Esophagus mucosa (tissue), 1 donor: ENCODE measurements at places on chromosomes 6 and 20.
A peak's percentile ranks its signal among the peaks of the same experiment; 100 is the strongest.

GRCh38 chr20:63688228-63689045, 8.0 kb upstream of the TNFRSF6B start:
- ATAC-seq = no peak

- peak; percentile 40 for ATAC-seq
These were observed 41.5 kb downstream of the SH3BGRL2 start for GRCh38 chr6:79672631-79673111.

GRCh38 chr20:32209850-32210605, 2.3 kb downstream of the POFUT1 start:
- ATAC-seq = no peak

DNA sequence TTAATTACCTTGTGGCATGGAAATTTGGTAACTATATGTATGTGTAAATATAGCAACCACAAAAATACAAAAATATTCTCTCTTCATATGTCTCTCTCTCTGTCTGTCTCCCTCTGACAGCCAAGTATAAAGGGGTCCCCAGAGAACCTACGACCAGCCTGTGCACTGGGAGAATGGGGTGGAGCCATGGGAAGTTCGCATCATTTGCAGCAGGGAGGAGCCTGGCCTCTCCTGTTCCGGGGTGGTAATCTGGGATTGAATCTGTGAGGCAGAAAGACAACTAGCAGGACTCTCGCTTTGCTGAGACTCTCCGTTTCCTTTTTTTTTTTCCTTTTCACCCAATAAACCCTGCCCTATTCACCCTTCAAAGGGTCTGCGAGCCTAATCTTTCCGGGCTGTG, 1109.1 kb downstream of the HACE1 start:
- ATAC-seq = no peak

GRCh38 chr6:50602292-50602691, 111.0 kb upstream of the TFAP2D start:
- no peak for ATAC-seq

GRCh38 chr6:56510984-56511531, 131.6 kb downstream of the DST start:
- ATAC-seq = no peak

- ATAC-seq = no peak
These were observed 64.4 kb downstream of the CD40 start for GRCh38 chr20:46182276-46183200.

GRCh38 chr6:360349-360748, 31.2 kb upstream of the IRF4 start:
- no peak for ATAC-seq

DNA sequence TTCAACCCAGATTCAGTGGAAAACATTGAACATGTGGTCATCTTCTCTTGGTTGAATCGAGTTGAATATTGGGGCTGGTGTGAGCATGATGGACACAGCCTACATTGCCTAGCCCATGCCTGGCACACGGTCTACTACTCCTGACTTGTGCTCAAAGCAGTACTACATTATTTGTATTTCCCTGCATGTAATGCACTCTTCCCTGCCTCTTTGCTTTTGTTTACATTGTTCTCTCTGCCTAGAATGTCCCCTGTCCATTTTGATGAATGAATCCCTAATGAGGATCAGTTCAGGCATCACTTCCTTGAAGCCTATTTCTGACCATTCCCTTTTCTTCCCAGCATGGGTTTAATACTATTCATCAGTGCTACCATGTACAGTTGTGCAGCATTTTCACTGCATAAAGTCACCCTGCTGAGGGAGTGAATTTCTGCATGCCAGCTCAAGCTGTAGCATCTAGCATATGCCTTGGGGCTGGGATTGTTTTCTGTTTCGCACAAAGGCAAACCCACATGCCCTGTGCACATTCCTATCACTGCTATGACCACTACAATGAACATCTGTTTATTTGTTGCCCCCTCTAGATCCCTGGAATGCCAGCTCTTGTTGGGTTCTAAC, 75.3 kb upstream of the CCN6 start:
- no peak for ATAC-seq

GRCh38 chr6:37745748-37746147, 48.1 kb upstream of the MDGA1 start:
- ATAC-seq = no peak

DNA sequence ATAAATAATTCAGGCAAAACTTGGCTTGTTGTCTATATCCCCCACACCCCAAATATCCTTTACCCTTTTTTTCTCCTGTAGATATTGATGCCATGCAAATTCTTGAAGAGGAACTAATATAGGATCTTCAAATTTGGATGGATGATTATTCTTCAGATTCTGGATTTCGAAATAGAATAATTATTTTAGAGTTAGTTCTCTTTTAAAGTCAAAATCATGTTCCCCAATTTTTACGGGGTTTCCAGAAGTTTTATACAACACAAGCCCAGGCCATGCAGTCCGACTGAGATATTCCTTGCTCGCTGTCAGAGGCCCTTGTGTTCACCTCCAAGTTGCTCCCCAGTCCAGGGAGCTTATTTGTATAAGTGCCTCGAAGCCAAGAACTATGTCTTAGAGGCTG, 4.4 kb downstream of the PPIL6 start:
- no peak for ATAC-seq

- peak; percentile 89 for ATAC-seq
These were observed 204.9 kb downstream of the FOXA2 start for GRCh38 chr20:22379472-22379871.

GRCh38 chr20:13081877-13082276, 73.1 kb downstream of the SPTLC3 start:
- ATAC-seq = no peak

GRCh38 chr20:63932606-63933160, 23.5 kb downstream of the UCKL1 start:
- ATAC-seq = no peak

GRCh38 chr20:24146231-24146634, 157.7 kb upstream of the GGTLC1 start:
- ATAC-seq = no peak

DNA sequence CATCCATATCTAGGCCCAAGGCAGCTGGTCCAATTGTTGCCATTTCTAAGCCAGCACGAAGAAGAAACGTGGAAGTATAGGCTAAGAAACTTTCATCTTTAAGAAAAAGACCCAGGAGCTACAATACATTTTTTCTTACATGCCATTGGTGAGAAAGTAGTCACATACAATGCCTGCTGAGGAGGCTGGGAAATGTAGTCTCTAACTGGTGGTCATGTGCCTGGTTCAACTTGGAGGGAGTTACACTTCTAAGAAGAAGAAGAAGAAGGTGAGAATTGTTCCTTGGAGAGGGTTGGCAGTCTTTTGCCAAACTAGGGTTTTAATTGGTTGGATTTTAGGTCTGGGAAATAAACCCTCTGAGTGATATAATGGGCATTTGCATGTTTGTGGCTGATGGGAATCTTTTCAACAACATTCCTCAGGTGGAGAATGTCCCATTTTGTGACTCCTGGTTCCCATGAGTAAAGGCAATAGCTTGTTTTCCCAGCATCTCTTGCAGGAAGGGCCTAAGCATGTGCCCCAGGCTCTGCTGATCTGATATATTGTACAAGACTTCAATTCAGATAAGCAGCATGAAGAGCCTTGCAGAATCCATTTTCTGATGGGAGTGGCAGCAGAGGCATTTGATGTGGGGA, 47.0 kb upstream of the PREP start:
- no peak for ATAC-seq

DNA sequence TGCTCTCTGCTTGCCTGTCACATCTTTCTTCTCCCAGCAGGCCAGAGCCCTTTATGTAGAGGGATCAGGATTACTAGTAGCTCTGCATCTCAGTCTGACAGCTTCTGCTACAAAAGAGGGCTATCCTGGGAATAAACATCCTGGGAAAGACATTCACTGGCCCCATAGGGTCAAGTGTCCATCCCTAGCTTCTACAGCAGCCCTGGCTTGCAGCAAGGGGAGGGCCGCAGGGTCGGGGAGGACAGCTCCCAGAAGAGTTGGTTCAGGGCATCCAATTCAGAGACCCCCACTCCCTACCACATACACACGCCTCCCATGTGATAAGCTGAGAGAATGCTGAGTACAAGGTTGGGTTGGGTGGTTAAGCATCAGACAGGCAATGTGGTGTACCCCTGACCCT, 154.1 kb upstream of the PDE10A start:
- no peak for ATAC-seq

DNA sequence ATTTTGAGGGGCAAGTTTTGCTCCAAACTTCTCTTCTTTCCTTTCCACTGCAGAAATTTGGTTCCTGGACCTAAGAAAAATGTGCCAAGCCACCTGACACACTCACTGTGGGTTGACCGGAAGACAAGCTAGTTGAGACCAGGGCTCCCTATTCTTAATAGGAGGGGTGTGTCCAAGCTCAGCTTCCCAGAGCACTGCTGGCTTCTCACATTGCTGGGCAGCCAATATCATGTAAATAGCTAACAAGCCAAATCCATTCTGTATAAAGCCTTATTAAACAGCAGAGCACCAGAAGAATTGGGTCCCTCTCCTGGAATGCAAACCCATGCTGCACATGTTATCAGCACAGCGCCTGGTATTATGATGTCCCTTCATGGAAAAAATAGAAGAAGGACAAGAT, 17.0 kb upstream of the SAMD3 start:
- no peak for ATAC-seq

DNA sequence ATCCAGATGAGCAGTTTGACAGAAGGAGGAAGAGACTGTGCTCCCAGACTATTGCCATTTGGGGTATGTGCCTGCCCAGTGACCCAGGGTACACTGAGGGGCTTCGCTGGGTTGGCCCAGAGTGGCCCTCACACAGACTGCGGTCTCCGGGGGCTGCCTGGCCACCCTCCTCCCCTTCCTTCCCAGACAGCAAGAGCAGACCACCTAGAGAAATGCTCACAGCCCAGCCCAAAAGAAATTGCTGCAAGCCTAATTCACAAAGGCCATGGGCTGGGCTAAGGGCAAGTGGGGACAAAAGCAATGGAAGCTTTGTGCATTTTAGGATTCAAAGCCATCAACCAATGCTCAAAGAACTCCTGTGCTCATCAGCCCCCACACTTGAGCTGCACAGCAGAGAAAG, 277.6 kb downstream of the CDC5L start:
- ATAC-seq = no peak

DNA sequence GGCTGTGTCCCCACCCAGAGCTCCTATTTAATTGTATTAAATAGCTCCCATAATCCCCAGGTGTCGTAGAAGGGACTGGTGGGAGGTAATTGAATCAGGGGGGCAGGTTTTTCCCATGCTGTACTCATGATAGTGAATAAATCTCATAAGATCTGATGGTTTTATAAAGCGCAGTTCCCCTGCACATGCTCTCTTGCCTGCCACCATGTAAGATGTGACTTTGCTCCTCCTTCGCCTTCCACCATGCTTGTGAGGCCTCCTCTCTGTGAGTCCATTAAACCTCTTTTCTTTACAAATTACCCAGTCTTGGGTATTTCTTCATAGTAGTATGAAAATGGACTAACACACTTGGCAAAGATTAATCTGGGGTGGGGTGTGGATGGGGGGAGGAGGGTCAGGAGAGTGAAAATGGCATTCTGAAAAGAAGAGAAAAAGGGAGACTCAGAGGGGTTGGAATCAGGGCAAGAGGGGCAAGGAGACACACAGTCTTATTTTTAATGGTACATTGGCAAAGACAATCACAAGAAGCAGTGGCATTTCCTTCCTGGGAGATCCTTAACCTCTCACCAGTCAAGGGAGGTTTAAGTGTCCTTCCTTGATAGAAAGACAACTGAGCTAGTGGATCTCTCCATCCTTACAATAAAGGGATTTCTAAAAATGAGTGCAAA, 37.5 kb upstream of the NOX3 start:
- no peak for ATAC-seq

- no peak for ATAC-seq
These were observed 261.2 kb downstream of the HIVEP2 start for GRCh38 chr6:142683714-142684141.

GRCh38 chr6:85096976-85097375, 332.6 kb upstream of the TBX18 start:
- ATAC-seq = peak; percentile 10

- no peak for ATAC-seq
These were observed 16.1 kb upstream of the LAMP5 start for GRCh38 chr20:9498322-9498721.

- ATAC-seq = no peak
These were observed 56.1 kb upstream of the HFE start for GRCh38 chr6:26031151-26031594.

GRCh38 chr6:137272403-137272802, 53.2 kb upstream of the IFNGR1 start:
- no peak for ATAC-seq

DNA sequence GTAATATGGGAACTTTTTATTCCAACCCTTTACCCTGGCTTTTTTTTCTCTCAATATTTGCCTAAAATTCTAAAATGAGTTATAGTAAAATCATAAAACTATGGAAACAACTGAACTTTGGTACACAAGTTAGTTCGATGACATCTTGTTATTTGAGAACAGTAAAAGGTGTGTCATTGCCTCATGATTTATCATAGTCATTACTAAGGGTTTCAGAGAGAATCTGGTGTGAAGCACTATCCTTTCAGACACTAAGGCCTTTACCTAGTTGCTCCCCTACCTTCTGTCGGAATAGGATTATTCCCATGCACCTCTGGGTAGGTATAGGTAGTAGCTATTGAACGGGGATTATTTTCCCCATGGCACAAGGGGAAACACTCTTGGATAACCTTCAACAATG, 11.4 kb downstream of the TAF11 start:
- no peak for ATAC-seq

GRCh38 chr6:158039178-158039557, 57.5 kb downstream of the SYNJ2 start:
- ATAC-seq = no peak

DNA sequence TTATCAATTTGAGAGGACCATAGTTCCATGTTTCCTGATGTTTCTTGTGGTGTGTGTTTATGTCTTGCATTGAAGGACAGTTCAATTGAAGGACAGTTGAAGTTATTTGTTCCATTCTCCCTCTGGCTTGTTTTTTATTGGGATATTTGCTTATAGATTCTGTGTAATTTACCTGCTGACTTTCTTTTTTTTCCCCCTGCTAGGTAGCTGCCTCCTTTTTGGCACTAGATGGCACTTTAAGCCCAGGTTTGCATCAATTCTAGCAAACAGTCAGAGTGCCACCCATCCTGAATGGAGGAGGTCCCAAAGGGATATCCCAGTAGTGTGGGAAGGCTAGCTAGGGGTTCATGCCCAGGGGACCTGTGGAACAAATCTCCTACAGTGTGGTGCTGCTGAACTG, 78.1 kb downstream of the CFAP61 start:
- ATAC-seq = peak; percentile 35

- no peak for ATAC-seq
These were observed 385.5 kb upstream of the TSHZ2 start for GRCh38 chr20:52586660-52587059.
